Renal cortical epithelial cell (primary cell): ENCODE measurements at places on chromosomes 16 and 17.

GRCh38 chr17:45940826-45941225 is 46.5 kb downstream of the MAPT start:
- DNase-seq = no peak

DNA sequence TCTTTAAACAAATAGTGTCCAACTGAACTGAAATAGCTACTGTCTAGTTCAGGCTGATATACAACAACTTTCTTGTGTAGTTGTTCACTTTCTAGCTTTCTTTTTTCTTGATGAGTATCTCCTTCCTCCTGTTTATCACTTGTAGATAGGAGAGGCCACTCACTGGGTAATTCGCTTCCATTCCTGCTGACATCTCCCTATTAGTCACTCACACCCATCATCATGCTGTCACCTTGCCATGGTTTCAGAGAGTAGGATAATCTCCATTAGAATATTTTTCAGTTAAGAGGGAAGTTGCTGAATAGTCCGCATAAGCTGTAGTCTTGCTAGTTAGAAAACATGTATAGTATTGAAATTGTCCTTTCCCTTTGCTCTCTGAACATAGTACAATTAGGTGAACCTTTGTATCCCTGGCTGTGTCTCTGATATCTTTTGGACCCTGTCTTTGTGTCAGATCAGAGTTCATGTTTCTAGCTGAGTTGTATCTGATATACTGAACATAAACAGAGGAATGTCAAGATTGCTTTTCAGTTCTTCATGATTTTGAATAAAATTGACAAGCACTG is 64.4 kb upstream of the RASL10B start:
- DNase-seq = no peak

DNA sequence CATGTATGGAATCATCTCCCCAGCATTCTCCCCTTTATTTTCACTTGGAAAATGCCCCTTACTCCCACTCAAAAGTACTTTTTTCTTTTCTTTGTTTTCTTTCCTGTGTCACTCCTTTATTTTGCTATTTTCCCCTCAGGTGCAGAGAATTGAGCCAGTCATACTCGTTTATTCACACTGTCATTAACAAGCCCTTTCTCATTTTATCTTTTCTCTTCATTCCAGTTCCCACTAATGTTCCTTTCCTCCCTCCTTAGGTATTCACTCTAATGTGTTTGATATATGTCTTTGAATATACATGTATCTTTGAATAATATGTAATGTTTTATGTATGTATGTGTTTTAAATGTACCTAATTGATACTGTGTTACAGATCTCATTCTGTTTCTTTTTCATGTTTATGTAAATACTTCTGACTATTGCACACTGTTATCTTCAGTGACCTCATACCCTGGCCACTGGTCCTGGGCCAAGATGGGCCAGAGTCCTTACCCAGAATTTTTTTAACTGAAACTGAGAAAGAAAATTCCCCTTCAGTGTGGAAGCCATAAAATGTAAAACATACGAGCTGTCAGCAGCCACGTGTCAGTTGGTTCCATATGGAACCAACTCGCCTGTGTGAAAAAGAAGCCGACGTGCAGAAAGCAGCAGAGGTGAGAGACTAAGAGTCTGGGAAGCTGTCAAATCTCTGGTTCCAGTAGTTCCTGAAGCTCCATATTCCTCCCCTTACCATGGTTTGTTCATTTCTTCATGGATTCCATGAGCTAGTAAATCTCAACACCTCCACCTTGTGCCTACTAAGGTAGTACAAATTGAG is 5.8 kb downstream of the SRR start:
- no peak for DNase-seq

GRCh38 chr17:12693640-12694039 is 27.9 kb downstream of the MYOCD start:
- DNase-seq = no peak

DNA sequence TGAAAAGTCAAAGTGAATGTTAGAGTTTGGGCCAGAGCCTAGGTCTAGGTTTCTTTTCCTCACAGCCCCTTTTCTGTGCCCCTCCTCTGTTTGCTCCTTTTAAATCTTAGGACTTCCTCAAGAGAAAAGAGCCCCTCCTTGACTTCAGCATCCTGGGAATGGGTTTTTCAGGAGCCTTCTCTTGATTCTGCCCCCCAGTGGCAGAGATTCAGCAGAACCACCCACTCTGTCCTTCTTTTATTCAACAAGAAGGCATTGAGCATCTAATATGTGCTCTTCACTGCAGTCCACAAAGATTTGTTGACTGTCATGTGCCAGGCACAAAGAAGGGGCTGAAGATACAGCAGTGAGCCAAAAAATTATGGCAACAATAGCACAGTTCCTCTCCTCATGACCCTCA is 270.8 kb upstream of the CDH5 start:
- no peak for DNase-seq

- no peak for DNase-seq
Measured at GRCh38 chr17:4675791-4676190, 28.1 kb downstream of the PELP1 start.

- peak; percentile 69 for DNase-seq
Measured at GRCh38 chr17:50817838-50818237, 17.5 kb upstream of the WFIKKN2 start.

- no peak for DNase-seq
Measured at GRCh38 chr17:66379544-66379943, 77.1 kb downstream of the PRKCA start.

DNA sequence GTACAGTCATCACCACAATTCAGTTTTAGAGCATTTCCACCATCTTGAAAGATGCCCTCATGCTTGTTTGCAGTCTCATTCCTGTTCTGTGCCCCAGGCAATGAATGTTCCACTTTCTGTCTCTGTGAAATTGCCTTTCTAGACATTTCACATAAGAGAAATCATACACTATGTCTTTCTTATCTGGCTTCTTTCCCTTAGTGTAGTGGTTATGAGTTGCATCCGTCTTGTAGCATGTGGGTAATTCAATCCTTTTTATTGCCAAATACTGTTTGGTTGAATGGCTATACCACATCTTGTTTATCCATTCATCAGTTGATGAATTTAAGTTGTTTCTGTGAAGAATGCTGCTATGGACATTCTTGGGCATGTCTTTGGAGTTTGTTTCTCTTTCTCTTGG is 132.5 kb upstream of the PLCG2 start:
- peak; percentile 29 for DNase-seq

GRCh38 chr17:64565563-64565962 is 58.8 kb downstream of the CEP95 start:
- DNase-seq = peak; percentile 83

DNA sequence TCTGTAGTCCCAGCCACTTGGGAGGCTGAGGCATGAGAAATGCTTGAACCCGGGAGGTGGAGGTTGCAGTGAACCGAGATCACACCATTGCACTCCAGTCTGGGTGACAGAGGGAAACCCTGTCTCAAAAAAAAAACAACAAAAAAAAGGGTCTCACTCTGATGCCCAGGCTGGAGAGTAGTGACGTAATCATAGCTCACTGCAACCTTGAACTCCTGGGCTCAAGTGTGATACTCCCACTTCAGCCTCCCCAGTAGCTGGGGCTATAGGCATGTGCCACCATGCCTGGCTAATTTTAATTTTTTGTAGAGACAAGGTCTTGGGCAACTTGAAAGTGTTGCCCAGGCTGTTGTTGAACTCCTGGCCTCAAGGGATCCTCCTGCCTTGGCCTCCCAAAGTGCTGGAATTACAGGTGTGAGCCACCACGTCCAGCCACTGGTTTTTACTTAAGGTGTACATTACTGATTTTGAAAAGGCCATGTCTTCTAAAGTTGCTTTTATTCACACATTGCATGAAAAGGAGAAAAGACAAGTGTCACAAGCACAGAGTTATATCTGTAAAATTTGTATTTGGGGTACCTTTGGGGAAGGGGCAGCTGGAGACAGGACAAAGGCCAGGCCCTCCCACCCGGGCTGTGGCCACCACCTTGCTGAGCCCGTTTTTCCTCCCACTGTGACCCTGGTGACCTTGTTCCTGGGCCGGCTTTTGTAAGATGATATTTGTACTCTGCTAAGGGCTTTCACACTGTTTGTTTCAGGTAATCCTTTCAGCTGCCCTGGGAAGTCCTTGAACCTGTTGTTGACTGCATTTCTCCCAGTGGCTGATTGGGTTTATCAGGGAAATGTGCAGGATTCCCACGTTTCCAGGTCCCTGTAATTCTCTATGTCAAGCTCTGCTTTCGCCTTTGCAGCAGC is 11.5 kb downstream of the GPT2 start:
- no peak for DNase-seq

- DNase-seq = peak; percentile 46
Measured at GRCh38 chr16:56193951-56194726, 2.9 kb downstream of the GNAO1 start.

DNA sequence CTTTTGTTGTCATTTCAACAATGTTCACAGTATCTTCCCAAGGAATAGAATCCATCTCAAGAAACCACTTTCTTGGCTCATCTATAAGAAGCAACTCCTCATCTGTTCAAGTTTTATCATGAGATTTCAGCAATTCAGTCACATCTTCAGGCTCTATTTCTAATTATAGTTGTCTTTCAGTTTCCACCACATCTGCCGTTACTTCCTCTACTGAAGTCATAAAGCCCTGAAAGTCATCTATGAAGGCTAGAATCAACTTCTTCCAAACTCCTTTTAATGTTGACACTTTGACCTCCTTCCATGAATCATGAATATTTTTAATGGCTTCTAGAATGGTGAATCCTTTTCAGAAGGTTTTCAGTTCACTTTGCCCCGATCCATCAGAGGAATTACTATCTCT is 102.1 kb downstream of the CDH13 start:
- no peak for DNase-seq

DNA sequence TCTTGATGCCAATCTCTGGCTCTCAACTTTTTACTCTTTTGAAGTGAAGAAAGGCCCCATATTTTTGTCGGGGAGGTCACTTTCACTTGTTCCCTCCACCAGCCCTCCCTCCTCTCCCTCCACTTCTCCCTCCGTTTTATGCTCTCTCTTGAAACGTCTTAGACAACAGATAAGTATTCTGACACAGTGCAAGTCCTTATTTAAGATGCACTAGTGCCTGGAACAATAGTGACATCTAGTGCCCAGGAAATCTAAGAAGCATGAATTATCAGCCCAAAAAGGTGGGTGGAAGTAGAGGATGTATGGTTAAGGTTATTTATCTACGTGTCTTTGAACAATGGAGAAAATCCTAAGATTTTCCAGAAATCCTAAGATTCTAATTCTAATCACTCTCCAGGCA is 17.9 kb downstream of the PSME3IP1 start:
- DNase-seq = peak; percentile 82

GRCh38 chr17:81399481-81400153 is 4.4 kb downstream of the BAHCC1 start:
- no peak for DNase-seq

DNA sequence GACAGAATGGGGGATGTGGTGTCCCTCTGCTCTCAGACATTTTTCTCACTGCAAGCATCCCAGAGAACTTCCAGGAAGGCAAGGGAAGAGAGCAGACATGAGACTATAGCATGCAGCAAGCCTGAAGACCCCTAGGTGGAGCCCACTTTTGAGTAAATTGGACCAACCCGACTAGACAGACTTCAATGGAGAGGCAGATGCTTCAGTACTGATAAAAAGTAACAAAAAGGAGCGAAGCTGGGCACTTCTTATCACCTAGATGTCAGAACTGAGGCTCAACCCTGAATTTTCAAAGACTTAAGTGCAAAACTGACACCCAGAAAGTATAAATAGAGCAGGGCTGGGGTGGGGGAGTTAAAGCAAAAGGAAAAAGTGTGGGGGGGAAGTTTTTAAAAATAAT is 130.8 kb downstream of the PMP22 start:
- no peak for DNase-seq
